Osteoblast (primary cell): ENCODE measurements at places on chromosomes 12 and 14. TPM values are rescaled to one million over a fixed set of nuclear protein-coding genes. Genes with fewer than 3 reads are reported as not detected.

Gene COX8C
- total RNA-seq, result not detected in 2 replicates

Gene KLRB1
- not detected in 2 replicates for total RNA-seq

Gene GLIPR1L2
- 0.29 and 0.36 TPM in 2 replicates for total RNA-seq

Gene GPRC5A
- total RNA-seq, result 2.7 and 4.7 TPM in 2 replicates

Gene GOLGA5
- 73.1 and 76.6 TPM in 2 replicates for total RNA-seq

Gene PKP2
- total RNA-seq, result under 0.01 and 0.29 TPM in 2 replicates

Gene PHETA1
- 8.3 and 9.1 TPM in 2 replicates for total RNA-seq

Gene SNRNP35
- total RNA-seq, result 10.3 and 15.6 TPM in 2 replicates

Gene C12orf50
- under 0.01 TPM in 1 of 2 replicates, not detected in the other for total RNA-seq

Gene SPTLC2
- 59.0 and 60.4 TPM in 2 replicates for total RNA-seq

Gene RPGRIP1
- total RNA-seq, result under 0.01 TPM in 1 of 2 replicates, not detected in the other

Gene UNC79
- under 0.01 TPM in 2 replicates for total RNA-seq

Gene KRT85
- not detected in 2 replicates for total RNA-seq

Gene SERPINA10
- total RNA-seq, result not detected in 2 replicates

Gene POTEM
- total RNA-seq, result not detected in 2 replicates

Gene OR6C76
- not detected in 2 replicates for total RNA-seq
